ENCODE measurements at places on chromosomes 16 and 17.

GRCh38 chr17:35942588-35943186 lies 826 bp downstream of the LYZL6 start:
- no peak for DNase-seq

GRCh38 chr17:17309356-17309755 lies 6.2 kb downstream of the NT5M start:
- DNase-seq: no peak

- DNase-seq: no peak
Measured at GRCh38 chr16:85206472-85207356, 94.4 kb upstream of the CIBAR2 start.

GRCh38 chr16:85174871-85175723 lies 62.8 kb upstream of the CIBAR2 start:
- DNase-seq: no peak

All from vagina (tissue), 2 donors.